Left forelimb (tissue), 1 donor: ENCODE measurements at places on chromosomes 4 and X.
A peak's percentile ranks its signal among the peaks of the same experiment; 100 is the strongest.

DNA sequence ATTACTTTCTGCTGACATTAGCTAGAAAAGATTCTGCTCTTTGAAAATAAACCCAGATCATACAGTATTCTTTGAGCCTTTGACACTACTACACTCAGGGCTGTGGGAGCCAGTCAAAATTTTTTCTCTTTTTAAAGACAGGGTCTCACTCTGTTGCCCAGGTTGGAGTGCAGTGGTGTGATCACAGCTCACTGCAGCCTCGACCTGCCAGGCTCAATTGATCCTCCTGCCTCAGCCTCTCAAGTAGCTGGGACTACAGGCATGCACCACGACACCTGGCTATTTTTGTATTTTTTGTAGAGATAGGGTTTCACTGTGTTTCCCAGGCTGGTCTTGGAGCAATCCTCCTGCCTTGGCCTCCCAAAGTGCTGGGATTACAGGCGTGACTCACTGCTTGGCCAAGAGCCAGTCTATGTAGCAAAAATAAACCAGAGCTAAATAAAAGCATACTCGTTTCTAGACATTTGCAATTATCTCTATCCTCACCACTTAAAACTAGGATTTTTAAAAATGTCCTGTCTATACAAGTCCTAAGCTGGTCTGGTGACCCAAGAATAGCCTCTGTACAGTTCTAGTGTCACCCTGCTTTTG is 43.2 kb downstream of the AKAP4 start:
- DNase-seq = no peak

DNA sequence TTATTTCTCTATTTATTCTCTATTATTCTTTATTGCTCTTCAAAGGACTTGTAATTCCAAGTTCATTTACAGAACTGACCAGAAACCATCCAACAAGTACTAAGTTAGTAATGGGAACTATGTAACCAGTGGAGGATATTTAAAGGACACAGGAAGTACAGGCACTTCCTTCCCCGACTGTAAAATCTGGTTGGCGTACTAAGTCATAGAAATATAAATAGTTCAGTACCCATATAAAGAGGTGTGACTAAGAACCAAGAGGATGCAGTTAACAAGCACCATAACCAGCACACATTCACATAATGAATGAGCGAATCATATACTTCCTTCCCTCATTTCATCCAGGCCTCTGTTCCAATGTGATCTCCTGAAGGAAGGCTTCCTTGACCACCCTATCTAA is 3.6 kb upstream of the EIF4E start:
- no peak for DNase-seq

DNA sequence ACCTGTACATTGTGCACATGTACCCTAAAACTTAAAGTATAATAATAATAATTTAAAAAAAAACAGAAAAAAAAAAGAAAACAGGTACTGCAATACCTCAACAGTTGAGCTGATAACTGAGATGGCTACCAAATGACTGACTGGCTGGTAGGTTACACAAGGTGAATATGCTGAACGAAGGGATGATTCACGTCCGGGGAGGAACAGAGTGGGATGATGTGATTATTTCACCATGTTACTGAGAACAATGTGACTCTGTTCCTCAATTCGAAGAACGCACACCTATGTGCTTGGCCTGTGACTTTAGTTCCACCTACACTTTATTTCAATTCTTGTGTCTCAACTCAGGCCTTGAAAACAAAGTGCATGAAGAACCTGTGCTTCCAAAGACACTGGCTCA is 111.7 kb downstream of the CXXC4 start:
- DNase-seq = no peak

GRCh38 chr4:168860827-168861226 is 149.2 kb downstream of the CBR4 start:
- no peak for DNase-seq

GRCh38 chr4:124060261-124060918 is 652.1 kb downstream of the ANKRD50 start:
- DNase-seq = no peak

DNA sequence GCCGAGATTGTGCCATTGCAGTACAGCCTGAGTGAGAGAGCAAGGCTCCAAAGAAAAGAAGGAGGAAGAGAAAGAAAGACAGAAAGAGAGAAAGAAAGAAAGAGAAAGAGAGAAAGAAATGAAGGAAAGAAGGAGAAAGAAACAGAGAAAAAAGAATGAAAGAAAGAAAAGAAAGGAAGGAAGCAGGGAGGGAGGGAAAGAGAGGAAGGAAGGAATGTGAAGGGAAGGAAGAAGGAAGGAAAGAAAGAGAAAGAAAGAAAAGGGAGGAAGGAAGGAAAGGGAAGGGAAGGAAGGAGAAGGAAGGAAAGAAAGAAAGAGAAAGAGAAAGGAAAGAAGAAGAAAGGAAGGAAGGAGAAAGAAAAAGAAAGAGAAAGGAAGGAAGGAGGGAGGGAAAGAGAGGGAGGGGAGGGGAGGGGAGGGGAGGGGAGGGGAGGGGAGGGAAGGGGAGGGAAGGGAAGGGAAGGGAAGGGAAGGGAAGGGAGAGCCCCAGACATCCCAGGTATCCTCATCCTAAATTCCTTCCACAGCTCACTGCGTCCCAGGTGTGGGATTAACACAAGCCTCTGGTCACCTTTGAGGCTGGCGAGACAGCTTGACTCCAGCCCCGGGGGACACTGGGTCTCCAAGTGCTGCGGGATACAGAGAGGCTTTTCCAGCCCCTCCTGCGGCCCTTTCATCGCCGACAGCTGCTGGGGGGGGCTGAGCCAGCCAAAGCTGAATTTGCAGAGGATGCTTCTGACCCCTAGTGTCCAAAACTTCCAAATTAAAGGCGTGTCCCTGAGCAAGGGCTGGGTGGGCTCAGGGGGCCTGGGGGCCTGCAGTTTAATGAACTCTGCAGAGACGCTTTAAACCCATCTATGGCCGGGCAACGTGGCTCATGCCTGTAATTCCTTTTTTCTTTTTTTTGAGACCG is 24.2 kb upstream of the CSF2RA start:
- DNase-seq = peak; percentile 66

DNA sequence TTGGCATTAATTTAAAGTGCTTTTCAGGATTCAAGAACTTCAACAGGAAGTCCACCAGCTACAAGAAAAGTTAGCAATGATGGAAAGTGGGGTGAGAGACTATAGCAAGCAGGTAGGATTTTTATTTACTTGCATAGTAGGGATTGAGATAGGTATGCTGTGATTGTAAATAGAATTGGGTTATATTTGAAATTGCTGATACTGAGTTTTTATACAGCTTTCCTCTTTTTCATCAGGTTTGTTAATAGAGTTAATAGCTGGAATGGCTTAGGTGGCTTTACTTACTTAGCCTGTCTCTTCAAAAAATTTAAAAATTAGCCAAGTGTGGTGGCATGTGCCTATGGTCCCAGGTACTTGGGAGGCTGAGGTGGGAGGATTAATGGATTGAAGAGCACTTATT is 10.9 kb downstream of the CEP135 start:
- no peak for DNase-seq

- no peak for DNase-seq
These were observed 34.2 kb downstream of the ATXN3L start for GRCh38 chrX:13285693-13286092.

GRCh38 chrX:11159149-11159548 is 48.0 kb downstream of the HCCS start:
- DNase-seq = no peak
